NCI-H1694 treated with DMSO at 0.1 percent for 48 hours (cell line): ENCODE measurements at places on chromosomes 1 and 21.

DNA sequence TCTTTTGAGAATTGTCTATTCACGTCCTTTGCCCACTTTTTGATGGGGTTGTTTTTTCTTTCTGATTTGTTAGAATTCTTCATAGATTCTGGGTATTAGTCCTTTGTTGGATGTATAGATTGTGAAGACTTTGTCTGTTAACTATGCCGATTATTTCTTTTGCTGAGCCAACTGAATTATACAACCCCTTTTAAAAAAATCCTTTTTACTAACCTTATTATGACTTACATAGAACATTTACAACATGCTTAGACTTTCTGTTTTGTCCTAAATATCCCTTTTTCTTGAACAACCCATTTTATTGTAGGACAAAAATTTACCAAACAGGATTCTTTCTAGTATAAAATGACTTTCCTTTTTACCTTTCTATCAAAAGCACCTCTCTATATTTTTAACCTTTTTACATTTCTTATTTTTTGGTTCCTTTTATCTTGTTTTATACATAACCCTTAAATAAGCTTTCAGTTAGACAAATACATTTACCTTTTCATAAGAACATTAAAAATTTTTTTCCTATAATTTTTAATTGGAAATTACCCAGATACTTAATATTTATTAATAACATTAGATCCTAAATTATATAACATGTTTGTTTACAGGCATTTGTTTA is 70.4 kb upstream of the TTLL7 start:
- DNase-seq: no peak

DNA sequence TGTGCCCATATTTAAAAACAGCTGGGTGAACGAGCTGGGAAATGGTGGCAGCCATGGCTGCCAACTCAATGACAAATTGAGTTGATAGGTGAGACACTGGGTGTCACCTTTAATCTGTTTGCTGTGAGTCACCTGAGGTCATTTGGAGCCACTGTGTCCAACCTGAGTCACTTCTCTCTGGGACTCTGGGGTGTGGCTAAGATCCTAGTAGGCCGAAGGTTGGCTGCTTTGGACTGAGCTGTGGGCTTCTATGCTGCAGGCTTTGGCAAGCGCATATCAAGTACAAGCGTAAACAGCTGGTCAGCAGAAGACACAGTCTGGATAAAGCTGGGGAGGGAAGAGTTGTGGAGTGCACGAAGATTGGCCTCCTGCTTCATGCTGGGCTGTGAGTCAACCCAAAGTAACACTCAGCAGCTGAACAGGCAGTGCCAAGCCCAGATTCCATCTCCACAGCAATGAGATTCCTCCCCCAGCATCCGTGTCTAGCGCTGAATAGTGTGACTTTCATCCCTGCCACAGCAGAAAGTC is 24.0 kb downstream of the TEX35 start:
- DNase-seq: no peak

DNA sequence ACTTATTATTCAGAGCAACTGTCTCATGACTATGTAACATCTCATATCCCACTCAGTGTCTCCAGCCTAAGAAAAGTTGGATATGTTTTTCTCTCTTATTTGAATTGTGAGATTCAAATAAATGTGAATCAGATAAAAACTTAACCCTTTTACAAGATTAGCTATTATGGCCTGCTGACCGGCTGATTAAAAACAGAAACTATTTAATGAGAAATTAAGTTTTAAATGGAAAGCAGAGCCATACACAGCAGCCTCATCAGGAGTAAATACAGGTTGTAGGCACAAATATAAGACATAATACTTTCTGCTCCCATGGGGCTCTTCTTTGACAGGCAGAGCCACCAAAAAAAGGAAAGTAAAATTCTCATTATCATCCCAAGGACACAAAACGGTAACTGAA is 307.0 kb upstream of the PRMT6 start:
- no peak for DNase-seq

GRCh38 chr1:167923324-167924056 is 9.6 kb upstream of the ADCY10 start:
- no peak for DNase-seq
